ENCODE measurements at places on chromosomes 16 and 17.

- DNase-seq, result no peak
These were observed 12.8 kb upstream of the RAB11FIP4 start for GRCh38 chr17:31378638-31379037.

GRCh38 chr17:77343031-77343800, 202.4 kb downstream of the SEC14L1 start:
- no peak for DNase-seq

DNA sequence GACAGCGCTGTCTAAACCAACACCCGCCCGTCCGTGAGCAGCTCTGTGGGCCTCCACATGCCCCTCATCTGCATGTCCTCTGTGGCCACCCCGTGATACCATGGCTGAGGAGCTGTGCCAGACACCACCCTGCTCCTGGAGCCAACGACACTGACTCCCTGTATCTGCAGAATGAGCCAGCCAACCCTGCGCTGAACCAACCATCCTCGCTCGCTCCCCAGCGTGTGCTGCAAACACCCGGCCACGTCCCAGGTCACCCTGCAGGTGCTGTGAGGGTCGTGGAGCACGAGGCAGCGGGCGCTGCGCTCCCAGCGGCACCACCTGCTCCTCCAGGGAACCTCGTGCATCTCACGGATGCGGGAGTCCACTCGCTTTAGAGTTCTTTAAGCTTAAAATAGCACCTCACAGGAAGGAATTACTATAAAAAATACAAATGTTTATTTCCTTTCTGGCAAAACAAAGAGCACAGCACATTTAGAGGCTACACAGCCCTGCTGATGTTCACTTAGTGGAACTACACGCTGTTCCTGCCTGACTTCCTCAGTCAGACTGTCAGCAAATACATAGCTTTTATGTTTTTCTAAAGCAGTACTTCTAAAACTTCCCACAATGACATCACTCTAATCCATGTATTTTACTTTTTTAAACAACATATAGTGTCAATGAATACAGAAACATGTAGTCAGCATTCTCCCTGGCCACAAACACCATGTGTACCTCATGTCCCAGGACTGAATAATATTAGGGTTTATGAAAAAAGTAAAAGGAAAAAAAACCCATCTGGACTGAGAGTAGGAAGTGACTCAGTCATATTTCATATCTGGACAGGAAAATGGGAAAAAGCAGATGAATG, 43.5 kb downstream of the MAP1LC3B start:
- DNase-seq, result no peak

- DNase-seq, result no peak
These were observed 99.2 kb upstream of the ZNF750 start for GRCh38 chr17:82938873-82939620.

- DNase-seq, result peak; percentile 86
These were observed at the start of gene MPP3 for GRCh38 chr17:43832976-43833829. TSS of gene MPP3 (minus strand) at chr17:43833146. CDS start at chr17:43831906, 1,240 bp downstream.

- no peak for DNase-seq
These were observed 2.0 kb downstream of the TUBD1 start for GRCh38 chr17:59890720-59891119.

DNA sequence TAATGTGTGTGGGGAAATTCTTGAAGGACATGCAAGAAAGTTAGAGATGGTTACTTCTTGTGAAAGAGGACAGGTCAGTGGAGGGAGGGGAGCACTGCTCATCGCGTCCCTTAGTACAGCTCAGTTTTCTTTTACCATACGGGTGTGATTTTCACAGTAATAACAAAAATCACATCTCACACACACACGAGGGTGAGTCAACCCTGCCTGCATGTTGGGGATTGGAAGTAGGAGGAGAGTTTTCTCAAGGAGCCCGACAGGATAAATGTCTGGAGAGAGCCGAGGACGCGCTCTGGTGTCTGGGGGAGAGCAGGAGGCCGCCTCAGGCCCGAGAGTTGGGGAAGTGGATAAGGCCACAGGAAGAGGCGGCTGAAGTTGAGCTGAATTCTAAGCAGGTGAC, 16.4 kb downstream of the PLCD3 start:
- DNase-seq, result no peak

DNA sequence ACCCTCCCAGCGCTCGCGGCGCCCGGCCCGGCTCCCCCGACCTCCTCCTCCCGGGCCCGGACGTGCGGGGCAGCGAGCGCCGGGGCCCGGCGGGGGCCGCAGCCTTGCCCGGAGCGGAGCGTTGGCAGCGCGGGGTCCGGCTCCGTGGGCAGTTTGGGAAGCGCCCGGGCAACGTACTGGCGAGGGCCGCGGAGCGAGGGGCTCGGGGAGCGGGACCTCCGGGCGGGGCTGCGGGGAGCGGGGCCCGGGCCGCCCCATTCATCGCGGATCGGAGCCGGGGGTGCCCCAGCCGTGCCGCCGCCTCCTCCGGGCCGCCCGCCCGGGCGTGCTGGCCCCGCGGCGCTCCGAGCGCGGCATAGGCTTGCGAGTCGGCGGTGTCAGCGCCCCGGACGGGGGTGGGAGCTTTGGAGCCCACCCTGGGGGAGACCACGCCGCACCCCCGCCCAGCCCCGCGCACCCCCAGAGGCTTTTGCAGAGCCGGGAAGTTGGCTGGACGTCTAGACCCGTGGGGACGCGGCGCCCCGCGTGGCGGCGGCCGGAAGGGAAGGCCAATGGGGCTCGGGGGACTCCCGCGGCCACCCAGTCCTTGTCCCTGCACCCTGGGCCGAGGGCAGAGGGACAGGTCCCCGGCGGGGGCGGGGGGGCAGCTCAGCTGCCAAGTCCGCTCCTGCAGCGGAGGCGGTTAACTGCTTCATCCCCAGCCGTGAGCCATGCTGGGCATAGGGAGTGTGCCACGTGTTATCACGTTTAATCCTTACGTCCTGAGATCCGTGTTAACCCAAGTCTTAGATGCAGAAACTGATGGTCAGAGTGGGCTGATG, 852 bp downstream of the ZNF469 start:
- DNase-seq, result peak; percentile 69

GRCh38 chr17:8402921-8403536, 5.4 kb upstream of the RNF222 start:
- DNase-seq, result no peak

GRCh38 chr16:2251296-2252111, at the start of gene ECI1:
TSS of gene ECI1 (minus strand) at chr16:2251587. CDS start at chr16:2251566, 21 bp downstream.
- DNase-seq, result peak; percentile 94

- no peak for DNase-seq
These were observed 2.8 kb downstream of the TMEM94 start for GRCh38 chr17:75459246-75459589.

GRCh38 chr17:37106049-37106448, 157.3 kb downstream of the AATF start:
- no peak for DNase-seq

DNA sequence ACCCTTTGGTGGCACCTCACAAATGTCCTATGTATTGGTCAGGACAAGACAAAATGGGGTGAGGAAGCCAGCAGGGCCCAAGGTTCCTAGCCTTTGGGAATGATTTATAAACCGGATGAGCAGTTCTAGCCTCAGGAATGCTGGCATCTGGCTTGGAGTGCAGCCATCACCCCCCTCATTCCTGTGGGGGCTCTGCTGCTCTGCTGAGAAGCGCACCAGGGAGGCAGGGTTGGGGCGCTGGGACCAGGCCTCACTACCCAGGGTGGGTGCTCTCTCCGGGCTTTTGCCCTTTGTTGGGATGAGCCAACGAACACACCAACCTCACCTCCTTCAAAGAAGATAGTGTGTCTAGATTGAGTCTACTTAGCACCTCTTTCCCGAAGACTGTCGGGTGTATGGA, 39.2 kb downstream of the TMEM11 start:
- no peak for DNase-seq

GRCh38 chr16:67562526-67562917, at the start of gene CTCF:
TSS of gene CTCF (plus strand) at chr16:67562526. CDS start at chr16:67610833, 48,307 bp downstream.
- DNase-seq, result no peak

DNA sequence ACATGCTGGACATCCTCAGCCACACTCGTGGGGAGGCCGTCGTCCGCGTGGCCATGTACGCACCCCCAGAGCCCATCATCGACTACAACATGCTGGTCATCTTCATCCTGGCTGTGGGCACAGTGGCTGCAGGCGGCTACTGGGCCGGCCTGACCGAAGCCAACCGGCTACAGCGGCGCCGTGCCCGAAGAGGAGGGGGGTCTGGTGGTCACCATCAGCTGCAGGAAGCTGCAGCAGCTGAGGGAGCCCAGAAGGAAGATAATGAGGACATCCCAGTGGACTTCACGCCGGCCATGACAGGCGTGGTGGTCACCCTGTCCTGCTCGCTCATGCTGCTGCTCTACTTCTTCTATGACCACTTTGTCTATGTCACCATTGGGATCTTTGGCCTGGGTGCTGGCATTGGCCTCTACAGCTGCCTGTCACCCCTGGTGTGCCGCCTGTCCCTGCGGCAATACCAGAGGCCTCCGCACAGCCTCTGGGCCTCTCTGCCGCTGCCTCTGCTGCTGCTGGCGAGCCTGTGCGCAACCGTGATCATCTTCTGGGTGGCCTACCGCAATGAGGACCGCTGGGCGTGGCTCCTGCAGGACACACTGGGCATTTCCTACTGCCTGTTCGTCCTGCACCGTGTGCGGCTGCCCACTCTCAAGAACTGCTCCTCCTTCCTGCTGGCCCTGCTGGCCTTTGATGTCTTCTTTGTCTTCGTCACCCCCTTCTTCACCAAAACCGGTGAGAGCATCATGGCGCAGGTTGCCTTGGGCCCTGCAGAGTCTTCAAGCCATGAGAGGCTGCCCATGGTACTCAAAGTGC, 900 bp downstream of the SPPL2C start:
- DNase-seq, result no peak

DNA sequence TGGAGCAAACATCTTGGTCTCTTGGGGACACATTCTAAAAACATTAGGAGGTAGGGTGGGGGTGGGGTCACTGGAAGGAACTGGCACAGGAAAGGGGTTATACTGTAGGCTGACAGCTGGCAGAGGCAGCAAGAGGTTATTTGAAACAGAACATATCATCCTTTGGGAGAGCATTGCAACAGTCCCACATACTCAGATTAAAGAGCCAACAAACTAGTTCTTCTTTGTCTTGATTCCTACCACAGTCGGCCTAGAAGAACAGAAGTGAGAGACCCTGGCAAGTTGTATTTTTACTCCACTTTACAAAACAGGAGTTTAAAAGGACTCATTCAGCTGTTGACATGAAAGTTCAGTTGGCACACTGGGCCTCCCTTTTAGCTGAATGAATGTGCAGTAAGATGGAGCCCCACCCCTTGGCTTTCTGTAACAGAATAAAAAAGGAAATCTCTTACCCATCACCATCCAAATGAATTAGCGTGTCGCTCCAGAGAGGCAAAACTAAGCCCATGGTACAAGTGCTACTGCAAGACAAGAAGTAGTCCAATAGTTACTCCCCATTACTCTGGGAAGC, 54.6 kb upstream of the CORO6 start:
- no peak for DNase-seq

GRCh38 chr16:49330562-49331201, 42.9 kb upstream of the C16orf78 start:
- DNase-seq, result no peak

DNA sequence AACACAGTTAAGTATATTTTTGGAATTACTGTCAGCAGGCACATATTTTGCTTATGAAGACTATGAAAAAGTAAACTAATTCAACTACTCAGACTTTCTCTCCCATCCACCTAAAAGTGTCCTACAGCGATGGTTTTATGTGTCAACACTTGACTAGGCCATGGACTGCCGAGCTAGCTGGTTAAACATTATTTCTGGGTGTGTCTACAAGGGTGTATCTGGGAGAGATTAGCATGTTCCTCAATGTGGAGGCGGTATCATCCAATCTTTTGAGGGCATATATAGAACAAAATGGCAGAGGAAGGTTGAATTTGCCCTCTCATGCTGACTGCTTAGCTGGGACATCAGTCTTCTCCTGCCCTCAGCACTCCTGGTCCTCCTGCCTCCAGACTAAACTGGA, 82.7 kb upstream of the CDYL2 start:
- no peak for DNase-seq

DNA sequence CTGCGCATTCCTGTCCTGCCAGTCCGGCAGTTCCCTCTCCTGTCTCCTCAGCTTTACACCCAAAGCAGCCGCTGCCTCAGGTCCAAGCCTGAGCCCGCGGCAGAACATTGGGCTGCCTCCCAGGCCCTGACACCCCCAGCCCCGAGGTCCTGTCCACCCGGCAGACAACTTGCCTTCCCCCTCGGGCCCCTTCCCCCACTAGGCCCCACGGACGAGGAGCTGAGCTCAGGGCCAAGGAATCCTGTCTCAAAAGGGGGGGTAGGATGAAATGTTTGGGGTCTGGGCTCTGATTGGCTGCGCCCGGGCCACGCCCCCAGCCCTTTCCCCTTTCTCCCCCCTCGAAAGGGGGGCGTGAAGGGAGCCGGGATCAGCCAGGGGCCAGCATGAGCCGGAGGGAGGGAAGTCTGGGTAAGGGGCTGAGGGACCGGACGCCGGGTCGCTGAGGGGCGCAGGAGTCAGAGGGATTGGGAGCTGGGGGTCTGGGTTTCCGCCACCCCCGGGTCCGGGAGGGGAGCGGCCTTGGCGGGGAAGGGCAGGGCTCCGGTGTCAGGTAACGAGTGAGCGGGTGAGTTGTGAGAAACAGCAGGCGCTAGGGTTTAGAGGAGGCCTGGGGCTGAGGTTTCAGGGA, at the start of gene CTF1:
CTF1 (plus strand) TSS at position 354 of the 628 bp plus-strand sequence; CDS start at position 384, 30 bp downstream.
- peak; percentile 86 for DNase-seq

DNA sequence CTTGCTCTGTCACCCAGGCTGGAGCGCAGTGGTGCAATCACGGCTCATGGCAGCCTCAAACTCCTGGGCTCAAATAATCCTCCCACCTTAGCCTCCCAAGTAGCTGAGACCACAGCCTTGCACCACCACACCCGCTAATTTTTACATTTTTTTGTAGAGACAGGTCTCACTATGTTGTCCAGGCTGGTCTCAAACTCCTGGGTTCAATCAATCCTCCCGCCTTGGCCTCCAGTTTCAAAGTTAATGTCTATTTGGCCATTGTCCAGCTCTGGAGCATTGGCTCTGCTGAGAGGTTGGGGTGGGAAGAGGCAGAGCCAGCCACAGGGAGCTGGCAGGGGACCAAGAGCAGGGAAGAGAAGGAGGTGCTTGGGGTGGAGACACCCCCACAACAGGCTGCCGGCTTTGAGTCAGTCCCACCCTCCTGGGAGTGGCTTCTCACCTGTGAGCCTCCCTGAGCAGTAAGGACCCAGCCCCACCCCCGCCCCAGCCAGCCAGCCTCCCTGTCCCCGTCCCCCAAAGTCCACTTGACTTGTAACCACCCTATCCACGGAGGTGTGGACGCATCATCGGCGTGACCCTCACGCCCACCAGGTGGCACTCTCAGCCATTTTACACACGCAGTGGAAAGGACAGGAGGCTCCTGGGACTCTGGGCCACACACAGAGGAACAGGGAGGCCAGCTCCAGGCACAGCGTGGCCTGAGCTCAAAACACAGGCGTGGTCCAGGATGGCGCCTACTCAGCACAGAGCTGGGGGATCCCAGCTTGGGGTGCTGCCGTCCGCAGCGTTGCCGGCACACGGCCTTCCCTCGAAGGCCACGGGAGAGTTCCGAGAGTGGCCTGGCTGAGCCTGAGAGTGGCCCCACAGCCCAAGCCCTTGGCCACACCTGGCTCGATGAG, 22.8 kb upstream of the PVALEF start:
- peak; percentile 77 for DNase-seq

DNA sequence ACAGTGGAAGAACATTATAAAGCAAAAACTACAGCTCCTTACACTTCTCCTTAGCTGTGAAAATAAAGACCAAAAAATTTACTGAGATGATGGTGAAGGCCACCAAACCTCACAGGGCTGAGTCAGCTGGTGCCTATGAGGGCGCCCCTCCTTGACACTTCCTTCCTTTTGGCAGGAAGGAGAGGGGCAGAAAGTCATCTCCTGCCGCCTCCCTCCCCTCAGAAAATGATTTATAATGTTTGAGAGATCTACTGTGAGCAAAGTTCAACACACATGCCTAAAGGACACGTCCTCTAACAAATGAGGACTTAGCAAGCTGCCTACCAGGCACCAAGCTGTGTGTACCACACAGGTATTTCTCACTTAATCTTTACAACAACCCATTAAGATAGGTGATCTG, 245.7 kb downstream of the PRKCA start:
- DNase-seq, result no peak

- no peak for DNase-seq
These were observed 299.3 kb downstream of the SOX9 start for GRCh38 chr17:72419866-72420774.
